ENCODE measurements at places on chromosomes 7 and 10.

GRCh38 chr10:5663692-5664427, 2.5 kb downstream of the ASB13 start:
- no peak overlapping the region for H3K27ac ChIP-seq
- H3K36me3 ChIP-seq = no peaks in the 10 kb centered on the region
- no peak overlapping the region for H3K4me3 ChIP-seq
- peaks cover 56% of the 10 kb centered on the region for H3K4me1 ChIP-seq

GRCh38 chr7:83441-83840, 108.9 kb upstream of the FAM20C start:
- no peak overlapping the region for H3K27ac ChIP-seq
- no peaks in the 10 kb centered on the region for H3K36me3 ChIP-seq
- H3K4me3 ChIP-seq = no peak overlapping the region
- no peak for DNase-seq
- no peaks in the 10 kb centered on the region for H3K27me3 ChIP-seq

- DNase-seq = no peak
- H3K4me3 ChIP-seq = no peak overlapping the region
Measured at GRCh38 chr7:1026721-1027161, 17.6 kb upstream of the GPR146 start.

- H3K4me1 ChIP-seq = no peaks in the 10 kb centered on the region
- H3K27me3 ChIP-seq = no peaks in the 10 kb centered on the region
- DNase-seq = no peak
- H3K4me3 ChIP-seq = no peak overlapping the region
Measured at GRCh38 chr7:74312418-74313028, 23.3 kb downstream of the CLIP2 start.

DNA sequence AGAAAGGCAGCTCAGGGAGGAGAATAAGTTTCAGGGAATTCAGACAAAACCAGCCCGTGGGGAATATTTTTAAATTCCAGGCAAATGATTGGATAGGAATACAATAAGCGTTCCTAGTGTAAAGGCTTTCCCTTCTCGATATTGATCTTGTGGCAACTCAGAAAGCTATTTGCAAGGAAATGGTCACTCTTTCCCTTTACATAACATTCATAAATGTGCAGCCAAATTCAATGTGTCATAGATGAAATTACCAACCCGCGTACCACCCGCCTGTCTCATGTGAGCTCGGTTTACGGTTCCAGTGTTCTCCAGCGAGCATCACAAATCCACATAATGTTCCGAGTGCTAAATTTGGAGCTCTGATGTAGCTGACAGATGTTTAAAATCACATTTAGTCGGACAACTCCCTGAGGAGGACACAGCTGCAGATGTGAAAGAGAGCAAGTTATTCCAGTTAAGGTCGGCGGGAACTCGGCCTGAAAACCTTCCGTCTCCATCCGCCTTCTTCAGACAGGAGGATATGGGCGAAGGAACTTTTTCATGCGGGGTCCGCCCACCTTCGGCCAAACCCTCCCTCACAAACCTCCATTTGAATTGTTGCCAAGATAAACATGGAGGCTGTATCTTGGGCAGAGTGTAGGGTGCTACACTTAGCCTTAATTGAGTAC, 327.0 kb downstream of the RNLS start:
- H3K27ac ChIP-seq = no peak overlapping the region
- no peaks in the 10 kb centered on the region for H3K27me3 ChIP-seq
- no peak overlapping the region for H3K4me3 ChIP-seq
- H3K36me3 ChIP-seq = no peaks in the 10 kb centered on the region
- no peaks in the 10 kb centered on the region for H3K4me1 ChIP-seq

DNA sequence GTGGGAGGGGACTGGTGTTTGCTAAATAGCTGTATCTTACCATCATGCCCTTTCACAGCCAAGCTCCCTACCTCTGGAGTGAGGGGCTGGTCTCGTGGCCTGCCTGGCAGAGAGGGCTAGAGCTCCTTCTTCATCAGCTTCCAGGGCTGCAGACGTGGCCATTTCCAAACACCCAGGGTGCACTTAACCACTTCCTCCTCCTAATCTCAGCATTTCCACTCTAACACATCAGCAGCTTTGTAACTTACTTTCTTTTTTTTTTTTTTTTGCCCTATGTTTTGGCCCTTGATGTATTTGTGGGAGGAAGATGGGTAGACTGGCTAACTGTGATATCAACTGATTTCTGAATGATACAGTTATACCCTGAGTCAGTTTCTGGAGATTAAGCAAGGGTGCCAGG, 27.4 kb downstream of the LRRC4 start:
- no peaks in the 10 kb centered on the region for H3K27me3 ChIP-seq
- H3K27ac ChIP-seq = no peak overlapping the region
- no peaks in the 10 kb centered on the region for H3K36me3 ChIP-seq
- peaks cover 58% of the 10 kb centered on the region for H3K4me1 ChIP-seq
- H3K4me3 ChIP-seq = no peak overlapping the region
- no peak for DNase-seq

DNA sequence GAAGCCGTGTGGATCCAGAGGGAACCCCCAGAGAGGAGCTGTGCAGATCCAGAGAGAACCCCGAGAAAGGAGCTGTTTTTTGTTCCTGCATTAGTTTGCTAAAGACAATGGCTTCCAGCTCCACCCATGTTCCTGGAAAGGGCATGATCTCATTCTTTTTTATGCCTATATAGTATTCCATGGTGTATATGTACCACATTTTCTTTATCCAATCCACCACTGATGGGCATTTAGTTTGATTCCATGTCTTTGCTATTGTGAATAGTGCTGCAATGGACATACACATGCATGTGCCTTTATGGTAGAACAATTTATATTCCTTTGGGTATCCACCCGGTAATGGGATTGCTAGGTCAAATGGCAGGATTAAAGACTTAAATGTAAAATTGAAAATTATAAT, 95.4 kb upstream of the RHEB start:
- no peak overlapping the region for H3K4me3 ChIP-seq
- H3K4me1 ChIP-seq = no peaks in the 10 kb centered on the region
- H3K27ac ChIP-seq = no peak overlapping the region
- DNase-seq = no peak
- peaks cover 12% of the 10 kb centered on the region for H3K36me3 ChIP-seq

DNA sequence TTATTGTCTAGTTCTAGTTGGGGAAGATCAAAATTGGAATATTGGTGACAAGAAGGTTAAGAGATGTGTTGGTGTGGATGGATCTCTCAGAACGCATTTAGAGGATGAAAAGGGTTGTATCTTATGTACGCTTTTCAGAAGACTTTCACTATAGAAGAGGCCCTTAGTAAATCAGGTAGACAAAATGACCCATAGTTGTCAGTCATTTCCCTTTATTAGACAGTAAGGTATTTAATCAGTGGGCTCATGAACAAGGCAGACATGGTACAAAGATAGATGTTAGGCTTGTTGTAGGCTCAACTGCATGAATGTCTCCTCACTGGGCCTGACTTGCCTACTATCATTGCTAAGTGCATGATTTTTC, 359.2 kb downstream of the PHF14 start:
- H3K4me3 ChIP-seq = no peak overlapping the region
- DNase-seq = no peak
- H3K36me3 ChIP-seq = no peaks in the 10 kb centered on the region
- no peak overlapping the region for H3K27ac ChIP-seq
- no peaks in the 10 kb centered on the region for H3K27me3 ChIP-seq

GRCh38 chr10:63716016-63716580, 194.9 kb downstream of the REEP3 start:
- DNase-seq = no peak
- H3K4me1 ChIP-seq = peaks cover 8% of the 10 kb centered on the region
- no peak overlapping the region for H3K4me3 ChIP-seq
- H3K27ac ChIP-seq = no peak overlapping the region
- no peaks in the 10 kb centered on the region for H3K36me3 ChIP-seq

- DNase-seq = no peak
- H3K27me3 ChIP-seq = no peaks in the 10 kb centered on the region
- H3K4me3 ChIP-seq = no peak overlapping the region
- H3K4me1 ChIP-seq = no peaks in the 10 kb centered on the region
Measured at GRCh38 chr7:126605553-126605952, 647.2 kb downstream of the GRM8 start.

DNA sequence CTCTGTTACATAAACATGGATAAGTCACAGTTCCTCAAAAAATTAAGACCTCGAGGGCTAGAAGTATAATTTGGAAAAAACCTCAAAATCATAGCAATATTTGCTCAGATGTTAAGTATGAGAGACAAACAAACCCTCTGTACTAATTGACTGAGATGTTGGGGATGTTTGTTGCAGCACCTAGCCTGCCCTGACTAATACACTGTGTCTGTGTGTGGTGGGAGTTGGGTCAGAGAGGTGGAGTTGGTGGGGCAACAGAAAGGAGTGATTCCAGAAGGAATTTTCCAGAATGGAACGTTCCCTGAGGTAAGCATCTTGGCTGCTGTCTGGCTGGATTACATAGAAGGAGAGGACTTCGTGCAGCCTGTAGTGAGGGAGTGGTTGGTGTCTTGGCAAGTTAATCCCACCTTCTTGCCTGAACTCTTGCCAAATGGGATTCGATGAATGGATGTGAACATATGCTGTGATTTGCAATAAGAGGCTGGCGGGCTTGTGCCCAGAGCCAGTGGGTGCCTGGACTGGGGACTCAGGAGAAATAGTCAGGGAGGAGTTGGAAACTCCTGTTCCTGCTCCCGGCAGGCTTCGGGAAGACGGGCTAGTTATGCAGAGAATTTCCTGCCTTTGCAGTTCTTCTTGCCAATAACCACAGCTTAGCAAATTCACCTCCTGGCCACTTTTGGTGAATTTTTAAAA, 9.3 kb upstream of the FAM180A start:
- no peak overlapping the region for H3K4me3 ChIP-seq
- no peaks in the 10 kb centered on the region for H3K27me3 ChIP-seq
- DNase-seq = no peak

DNA sequence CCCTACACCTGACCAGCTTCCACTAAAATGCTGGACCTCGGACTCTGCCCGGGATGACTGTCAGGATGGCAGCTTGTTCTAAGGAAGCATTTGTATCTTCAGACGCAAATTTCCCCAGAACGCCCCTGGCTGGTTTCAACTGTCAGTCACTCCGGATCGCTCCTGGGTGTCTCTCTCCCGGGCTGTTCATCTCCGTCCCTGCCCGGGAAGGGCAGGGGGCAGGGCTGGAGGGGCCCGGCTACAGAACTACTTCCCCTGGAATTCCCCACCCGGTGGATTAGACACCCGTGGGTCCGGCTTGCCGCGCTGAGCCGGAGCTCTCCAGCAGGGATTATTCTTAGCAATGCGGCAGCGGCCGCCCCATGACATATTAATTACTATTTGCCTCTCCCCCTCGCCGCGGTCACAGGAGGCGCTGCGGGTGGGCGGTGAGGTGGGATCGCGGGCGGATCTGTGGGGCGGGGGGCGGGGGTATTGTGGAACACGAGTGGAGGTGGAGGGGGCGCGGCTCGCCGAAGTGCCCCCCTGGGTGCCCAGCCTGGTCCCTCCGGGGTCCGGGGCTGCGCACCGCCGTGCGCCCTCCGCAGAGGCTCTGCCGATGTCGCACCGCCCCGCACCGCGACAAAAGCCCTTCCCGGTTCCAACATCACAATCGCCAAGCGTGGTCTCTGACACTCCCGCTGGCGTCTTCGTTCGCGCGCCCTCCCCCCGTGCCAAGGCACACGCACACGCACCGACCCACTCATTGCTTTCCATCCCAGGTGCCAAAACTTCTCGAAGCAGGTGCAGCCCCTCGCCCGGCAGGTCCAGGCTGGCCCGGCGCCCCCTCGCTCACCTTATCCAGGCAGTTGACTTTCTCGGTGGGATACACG, 276.1 kb upstream of the NEBL start:
- no peak for DNase-seq
- H3K27ac ChIP-seq = no peak overlapping the region
- H3K27me3 ChIP-seq = no peaks in the 10 kb centered on the region
- no peaks in the 10 kb centered on the region for H3K36me3 ChIP-seq
- peaks cover 7% of the 10 kb centered on the region for H3K4me1 ChIP-seq
- peak overlapping the region; percentile 53 for H3K4me3 ChIP-seq

GRCh38 chr7:31529103-31529502, 15.2 kb downstream of the ITPRID1 start:
- no peak overlapping the region for H3K27ac ChIP-seq
- no peak overlapping the region for H3K4me3 ChIP-seq
- H3K36me3 ChIP-seq = no peaks in the 10 kb centered on the region
- H3K27me3 ChIP-seq = no peaks in the 10 kb centered on the region
- no peak for DNase-seq
- no peaks in the 10 kb centered on the region for H3K4me1 ChIP-seq

GRCh38 chr7:26863518-26864308, 677 bp downstream of the SKAP2 start:
- H3K27me3 ChIP-seq = no peaks in the 10 kb centered on the region
- no peaks in the 10 kb centered on the region for H3K36me3 ChIP-seq
- peak; percentile 63 for DNase-seq
- peaks cover 3% of the 10 kb centered on the region for H3K4me1 ChIP-seq

DNA sequence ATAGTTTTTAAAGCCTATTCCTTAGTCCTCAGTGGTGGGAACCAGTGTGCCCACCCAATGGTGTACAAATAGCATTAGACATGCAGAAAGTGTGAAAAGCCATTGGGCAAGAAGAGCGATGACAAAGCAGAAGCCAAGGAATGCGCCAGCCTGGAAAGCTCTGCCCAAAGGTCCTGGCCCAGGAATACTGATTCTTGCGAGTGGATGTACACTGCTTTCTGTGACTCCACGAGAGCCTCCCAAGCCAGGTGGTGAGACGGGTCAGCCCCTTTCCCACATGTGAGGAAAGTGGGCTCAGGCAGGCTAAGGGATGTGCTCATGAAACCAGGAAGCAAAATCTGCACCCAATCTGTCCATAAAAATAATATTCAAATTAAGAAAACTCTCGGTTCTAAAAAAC, 106.6 kb downstream of the ADCY1 start:
- H3K27ac ChIP-seq = no peak overlapping the region
- H3K36me3 ChIP-seq = no peaks in the 10 kb centered on the region
- H3K4me3 ChIP-seq = no peak overlapping the region
- no peaks in the 10 kb centered on the region for H3K27me3 ChIP-seq
- no peaks in the 10 kb centered on the region for H3K4me1 ChIP-seq
- DNase-seq = peak; percentile 8

DNA sequence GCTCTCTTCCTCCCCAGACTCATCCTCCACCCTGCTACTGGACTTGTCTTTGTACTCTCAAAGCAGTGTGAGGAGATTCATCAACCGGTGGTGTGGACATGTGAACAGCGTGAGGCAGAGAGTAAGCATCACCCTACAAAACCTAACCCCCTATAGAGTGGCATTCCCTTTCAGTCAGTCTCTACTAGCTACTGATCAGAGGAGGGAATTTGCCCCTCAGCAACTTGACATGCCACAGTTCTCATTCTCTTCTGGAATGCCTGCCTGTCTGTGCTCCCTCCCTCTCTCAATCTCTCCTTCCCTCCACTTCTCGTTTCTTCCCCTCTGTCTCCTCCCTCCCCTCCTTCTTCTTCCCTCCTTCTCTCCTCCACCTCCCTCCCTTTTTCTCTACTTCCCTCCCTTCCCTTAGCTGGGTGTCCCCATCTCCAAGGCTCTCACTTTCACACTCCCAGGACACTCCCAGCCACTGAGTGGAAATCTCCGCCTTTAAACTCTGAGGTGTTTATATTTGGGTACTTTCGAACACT, 24.6 kb downstream of the H2AZ2 start:
- no peak for DNase-seq
- no peaks in the 10 kb centered on the region for H3K4me1 ChIP-seq
- H3K27me3 ChIP-seq = no peaks in the 10 kb centered on the region
- H3K4me3 ChIP-seq = no peak overlapping the region
- no peak overlapping the region for H3K27ac ChIP-seq

GRCh38 chr7:97842006-97842405, 30.2 kb downstream of the ASNS start:
- no peak overlapping the region for H3K27ac ChIP-seq
- no peak overlapping the region for H3K4me3 ChIP-seq
- no peaks in the 10 kb centered on the region for H3K4me1 ChIP-seq
- H3K36me3 ChIP-seq = no peaks in the 10 kb centered on the region
- H3K27me3 ChIP-seq = peaks cover 5% of the 10 kb centered on the region
- DNase-seq = no peak
